ENCODE measurements at places on chromosomes 5 and 9.

DNA sequence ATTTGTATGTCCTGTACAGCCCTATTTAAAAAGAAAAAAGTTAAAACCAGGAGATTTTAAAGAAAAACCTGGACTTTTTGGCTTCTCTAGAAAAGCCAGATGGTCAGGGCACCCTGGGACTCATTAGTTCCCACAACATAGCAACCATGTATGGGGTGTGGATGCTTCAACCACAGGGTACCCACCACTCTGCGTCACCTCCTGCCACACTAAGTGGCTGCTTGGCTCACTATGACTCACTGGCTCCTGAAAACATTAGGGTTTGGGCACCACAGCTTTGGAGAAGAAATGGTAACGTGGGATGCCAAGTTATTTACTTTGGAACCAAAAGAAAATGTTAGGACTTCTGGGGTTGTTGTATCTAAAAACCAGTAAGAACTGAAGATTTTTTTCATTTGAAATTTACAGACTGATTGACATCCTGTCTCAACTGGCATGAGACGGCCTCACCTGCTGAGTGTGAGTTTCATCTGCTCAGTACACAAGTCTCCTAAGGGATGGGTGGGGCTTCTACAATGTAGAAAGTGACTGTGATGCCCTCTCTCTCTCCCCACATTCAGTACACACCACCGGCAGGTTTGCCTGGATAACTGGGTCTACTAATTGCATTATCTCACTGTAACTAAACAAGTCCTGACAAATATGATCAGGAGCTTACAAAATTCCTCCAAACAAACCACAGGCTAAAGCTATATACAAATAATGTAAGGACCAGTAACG, 103.9 kb downstream of the ESM1 start:
- DNase-seq = no peak

DNA sequence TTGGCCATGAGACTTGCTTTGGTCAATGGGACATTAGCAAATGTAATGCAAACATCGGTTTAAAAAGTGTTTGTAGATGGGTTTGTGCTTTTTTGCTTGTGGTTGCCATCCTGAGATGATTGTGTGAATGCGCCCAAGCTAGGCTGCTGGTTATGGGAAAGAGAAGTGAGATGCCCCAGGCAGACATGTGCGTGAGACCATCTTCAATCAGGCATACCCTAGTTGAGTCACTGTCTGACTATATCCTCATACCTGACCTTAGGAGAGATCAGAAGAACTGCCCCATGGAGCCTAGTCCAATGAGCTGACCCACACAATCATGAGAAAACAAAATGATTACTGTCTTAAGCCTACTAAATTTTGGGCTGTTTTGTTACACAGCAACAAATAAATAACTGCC, 36.8 kb upstream of the ZNF608 start:
- no peak for DNase-seq

GRCh38 chr5:163163858-163164257, 273.5 kb upstream of the CCNG1 start:
- no peak for DNase-seq

DNA sequence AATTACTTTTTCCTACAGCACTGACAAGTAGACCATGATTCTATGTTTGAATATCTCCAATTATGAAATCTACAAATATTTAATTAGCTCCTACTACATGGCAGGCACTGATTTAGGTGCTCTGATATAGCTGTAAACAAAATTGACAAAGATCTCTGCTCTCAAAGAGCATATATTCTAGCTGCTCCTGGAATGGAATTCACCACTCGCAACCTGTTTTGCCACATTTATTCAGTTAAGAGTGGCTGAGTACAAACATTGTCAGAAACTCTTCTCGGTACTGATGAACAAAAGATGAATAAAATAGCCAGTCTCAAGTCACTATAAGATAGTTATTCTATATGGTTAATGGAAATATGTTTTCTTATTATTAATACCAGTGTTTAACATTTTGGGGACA, 114.2 kb upstream of the PDE4D start:
- DNase-seq = no peak

GRCh38 chr5:137632716-137633115, 103.2 kb downstream of the KLHL3 start:
- DNase-seq = no peak

DNA sequence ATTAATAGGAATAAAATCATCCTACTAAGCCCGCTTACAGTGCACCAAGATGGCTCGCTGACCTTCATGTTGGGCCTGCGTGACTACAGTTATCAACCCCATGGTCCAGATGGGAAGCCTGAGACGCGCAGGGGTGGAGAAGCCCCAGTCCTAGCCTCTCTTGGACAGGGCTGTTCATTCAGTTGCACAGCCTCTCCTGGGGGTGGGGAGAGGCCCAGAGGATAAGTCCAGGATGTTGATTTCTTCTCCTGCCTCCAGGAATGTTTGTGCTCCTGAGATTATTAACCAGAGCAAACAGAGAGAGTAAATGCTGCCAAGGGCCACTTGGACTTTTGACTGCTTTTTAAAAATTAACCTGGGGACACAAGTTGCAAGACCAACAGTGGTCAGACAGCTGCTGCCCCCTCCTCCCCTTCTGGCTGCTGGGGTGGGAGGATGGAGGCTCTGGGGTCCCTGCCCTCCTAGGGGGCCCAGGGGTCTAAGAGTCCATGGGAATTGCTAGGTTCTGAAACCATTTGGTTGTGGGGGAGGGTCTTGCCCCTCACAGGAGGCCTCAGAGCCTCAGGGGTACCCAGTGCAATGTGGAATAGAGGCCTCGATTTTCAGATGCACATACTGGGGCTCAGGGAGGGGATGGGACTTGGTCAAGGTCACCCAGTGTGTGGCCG, 2.8 kb upstream of the AMBP start:
- no peak for DNase-seq

GRCh38 chr5:1517838-1518237, 5.9 kb downstream of the LPCAT1 start:
- no peak for DNase-seq

- no peak for DNase-seq
Observed at GRCh38 chr5:132310141-132310834, 16.1 kb downstream of the SLC22A4 start.

DNA sequence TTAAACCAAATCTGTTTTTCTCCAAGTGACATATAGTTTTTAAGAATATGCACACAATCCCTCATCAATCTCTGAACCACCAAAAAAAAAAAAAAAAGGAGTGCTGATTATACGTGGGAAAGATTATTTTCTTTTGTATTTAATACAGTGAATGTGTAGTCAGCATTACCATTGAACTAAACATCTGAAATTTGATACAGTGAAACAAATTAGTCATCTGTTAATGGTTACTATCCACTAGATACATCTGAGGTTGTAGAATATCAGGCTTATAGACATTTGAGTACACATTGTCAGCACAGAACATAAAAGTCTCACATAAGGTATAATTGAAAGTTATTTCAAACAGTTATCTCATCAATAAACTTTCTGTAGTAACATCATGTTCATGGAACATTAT, 87.0 kb downstream of the SLF1 start:
- no peak for DNase-seq

- peak; percentile 2 for DNase-seq
Observed at GRCh38 chr5:97297063-97297703, 114.1 kb upstream of the RIOK2 start.
